ENCODE measurements at places on chromosomes 1 and 21.

- DNase-seq, result no peak
Measured at GRCh38 chr1:112033439-112034120, 44.1 kb upstream of the KCND3 start.

GRCh38 chr1:84286071-84286470 lies 15.4 kb upstream of the SAMD13 start:
- no peak for DNase-seq

DNA sequence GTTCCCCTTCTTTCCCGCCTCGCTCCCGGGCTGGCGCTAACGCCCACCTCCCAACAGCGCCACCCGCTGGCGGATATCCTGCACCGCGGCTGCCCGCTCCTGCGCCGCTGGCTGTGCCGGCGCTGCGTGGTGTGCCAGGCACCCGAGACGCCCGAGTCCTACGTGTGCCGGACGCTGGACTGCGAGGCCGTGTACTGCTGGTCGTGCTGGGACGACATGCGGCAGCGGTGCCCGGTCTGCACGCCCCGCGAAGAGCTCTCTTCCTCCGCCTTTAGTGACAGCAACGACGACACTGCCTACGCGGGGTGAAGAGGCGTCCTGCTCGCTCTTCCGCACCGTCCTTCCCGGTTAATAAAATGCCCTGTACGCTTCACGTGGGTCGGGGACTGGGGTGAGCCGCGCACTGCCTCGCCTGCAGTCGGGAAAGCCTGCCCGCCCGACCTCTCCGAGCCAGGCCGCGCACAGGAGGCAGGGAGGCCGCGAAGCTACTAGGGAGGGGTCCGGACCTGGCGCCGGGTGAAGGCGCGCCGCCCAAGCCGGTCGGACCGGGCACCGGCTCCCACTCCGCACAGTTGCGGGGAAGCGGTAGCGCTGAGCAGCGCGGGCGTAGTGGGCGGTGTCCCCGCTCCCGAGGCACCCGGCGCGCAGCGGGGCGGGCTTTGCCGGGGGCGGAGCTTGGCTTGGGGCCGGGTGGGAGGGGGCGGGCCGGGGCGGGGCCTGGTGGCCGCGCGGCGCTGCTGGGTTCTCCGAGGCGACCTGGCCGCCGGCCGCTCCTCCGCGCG lies at the start of gene ADAM15:
Gene ADAM15, plus strand, starts transcription at position 757 of the 782 bp plus-strand sequence. CDS start 71 bp downstream, outside the sequence.
- DNase-seq, result peak; percentile 66

DNA sequence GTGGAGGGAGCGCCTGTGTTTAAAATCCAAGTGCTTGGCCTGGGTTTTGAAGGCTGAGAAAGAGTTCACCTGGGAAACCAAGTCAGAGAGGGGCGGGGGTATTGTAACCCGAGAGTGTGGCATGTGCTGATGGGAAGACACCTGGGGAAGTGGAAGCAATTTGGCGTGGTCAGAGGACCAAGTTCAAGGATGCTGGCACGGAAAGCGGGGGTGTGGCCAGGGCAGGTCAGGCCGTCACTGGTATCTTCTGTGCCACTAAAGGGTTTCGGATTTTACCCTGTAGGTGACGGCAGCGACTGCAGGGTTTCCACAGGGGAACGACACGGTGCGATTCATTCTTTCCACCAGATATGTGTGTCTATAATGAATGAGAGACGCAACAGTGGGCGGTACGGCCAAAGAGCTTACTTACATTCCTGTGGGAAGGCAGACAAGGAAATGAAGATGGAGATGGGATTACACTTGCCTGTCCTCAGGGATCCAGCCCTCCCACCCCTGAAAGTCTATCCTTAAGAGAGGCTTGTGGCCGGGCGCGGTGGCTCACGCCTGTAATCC lies 31.3 kb downstream of the CA6 start:
- no peak for DNase-seq

- DNase-seq, result no peak
Measured at GRCh38 chr1:208349694-208350330, 105.6 kb upstream of the PLXNA2 start.

DNA sequence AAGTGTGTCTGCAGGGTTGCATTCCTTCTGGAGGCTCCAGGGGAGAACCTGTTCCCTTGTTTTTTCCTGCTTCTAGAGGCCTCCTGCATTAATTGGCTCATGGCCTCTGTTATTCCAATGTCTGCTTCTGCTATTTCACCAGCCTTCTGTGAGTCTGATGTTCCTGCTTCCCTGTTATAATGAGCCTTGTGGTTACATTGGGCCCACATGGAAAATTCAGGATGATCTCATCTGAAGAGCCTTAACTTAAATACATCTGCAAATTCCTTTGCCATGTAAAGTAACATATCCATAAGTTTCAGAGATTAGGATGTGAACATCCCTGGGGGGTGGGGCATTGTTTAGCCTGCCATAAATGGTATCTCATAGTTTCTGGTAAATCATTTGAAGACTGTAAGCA lies 181.1 kb downstream of the RWDD3 start:
- DNase-seq, result no peak

- DNase-seq, result no peak
Measured at GRCh38 chr1:199723250-199723956, 304.1 kb upstream of the NR5A2 start.

DNA sequence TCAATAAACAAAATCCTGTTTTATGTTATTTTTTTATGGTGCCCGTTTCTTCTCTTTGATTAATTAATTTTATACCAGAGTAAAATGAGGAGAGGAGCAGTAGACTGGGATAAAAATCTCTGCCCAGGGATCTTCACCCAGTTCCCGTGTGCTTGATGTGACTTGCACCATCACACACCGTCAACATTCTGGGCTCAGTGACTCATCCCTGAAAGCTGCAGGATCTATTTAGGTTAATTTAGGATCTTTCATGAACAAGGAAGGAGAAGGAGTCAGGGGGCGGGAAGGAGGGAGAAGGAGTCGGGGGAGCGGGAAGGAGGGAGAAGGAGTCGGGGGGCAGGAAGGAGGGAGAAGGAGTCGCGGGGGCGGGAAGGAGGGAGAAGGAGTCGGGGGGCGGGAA lies 182.4 kb downstream of the SMYD3 start:
- DNase-seq, result no peak

DNA sequence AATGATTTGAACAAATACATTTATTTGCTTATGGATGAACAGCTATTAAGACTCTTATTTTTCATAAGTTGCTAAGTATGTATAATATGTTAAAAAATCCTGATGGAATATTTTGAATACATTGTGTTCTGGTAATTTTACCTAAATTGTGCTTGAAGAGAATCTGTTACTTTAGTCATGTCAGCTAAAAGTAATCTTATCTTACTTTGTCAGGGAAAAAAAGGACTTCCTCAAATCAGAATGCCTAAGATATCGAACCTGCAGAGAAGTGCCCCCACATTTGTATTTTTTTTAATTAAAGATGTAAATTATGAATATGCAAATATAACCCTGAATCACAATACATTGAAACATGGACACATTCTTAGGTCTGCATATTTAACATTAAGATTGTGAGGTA lies 1331.7 kb downstream of the MRPL39 start:
- DNase-seq, result no peak

GRCh38 chr1:178725466-178726086 lies 532 bp downstream of the RALGPS2 start:
- peak; percentile 6 for DNase-seq

DNA sequence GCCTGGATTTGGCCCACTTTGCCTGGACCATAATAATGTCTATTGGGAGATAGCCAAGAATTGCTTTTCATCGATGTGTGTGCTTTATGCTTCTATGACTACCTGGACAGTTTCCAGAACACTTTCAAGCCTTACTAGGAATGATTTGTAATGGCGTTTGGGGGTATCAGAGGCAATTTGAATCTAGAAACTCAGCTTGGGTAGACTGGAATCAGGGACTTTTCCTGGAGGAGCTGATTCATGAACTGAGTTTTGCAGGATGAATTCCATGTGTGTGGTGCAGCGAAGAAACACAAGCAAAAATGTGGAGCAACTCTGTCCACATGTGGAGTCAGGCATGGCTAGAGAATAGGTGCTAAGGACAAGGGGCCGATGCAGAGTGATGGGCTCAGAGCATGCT lies 11.9 kb upstream of the TMEM61 start:
- no peak for DNase-seq

DNA sequence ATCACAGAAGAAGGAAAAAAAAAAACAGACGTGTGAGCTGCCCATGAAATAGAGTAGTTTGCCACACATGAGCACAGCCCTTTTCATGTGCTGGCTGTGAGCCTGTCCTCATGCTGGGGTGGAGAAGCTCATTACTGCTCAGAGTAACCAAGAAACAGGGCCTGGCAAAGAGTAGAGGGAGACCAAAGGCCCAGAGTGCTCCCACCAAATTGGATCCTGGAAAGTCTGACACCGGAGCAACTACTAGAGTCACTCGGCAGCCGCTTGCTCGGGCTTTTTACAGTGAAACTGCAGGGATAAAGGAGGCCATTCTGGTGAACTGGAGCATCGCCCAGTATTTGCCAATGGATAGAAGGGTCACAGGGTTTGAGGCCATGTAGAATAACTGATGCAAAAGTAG lies 64.4 kb upstream of the BARHL2 start:
- no peak for DNase-seq

- DNase-seq, result no peak
Measured at GRCh38 chr1:171530676-171531075, 45.3 kb downstream of the PRRC2C start.

DNA sequence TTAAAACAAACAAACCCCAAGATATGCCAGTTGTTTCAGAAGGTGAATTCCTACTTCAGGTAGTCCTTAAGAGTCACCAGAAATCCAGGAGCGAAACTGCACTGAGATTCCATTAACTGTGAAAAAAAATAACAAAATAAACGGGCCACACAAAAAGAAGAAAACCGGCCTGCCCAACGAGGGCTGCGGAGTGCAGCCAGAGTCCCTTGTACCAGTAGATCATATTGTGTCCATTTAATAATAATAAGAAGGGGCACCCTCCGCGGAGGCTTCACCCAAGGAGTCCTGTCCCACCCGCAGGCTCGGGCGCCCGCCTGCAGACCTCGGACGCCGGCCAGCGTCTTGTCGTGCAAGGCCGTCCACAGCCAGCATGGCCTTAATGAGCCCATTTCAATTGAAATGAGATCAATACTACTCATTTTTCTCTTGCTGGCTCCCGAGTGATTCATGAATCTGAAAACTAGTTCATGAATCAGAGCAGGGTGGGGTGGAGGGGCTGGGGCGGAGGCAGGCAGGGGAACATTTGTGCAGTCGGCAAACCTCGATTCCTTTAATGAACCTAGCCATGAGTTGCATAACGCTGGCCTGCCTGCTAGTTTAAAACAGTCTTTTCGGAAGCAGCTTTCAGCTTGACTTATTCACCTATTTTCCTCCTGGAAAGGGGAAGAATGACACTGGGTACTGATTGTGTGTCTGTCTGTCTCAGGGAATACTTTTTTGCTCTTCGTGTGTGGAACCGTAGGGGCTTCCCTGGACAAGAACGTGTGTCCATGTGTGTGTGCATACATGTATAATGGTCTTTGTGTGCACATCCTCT lies 113.1 kb upstream of the IRF2BP2 start:
- no peak for DNase-seq

DNA sequence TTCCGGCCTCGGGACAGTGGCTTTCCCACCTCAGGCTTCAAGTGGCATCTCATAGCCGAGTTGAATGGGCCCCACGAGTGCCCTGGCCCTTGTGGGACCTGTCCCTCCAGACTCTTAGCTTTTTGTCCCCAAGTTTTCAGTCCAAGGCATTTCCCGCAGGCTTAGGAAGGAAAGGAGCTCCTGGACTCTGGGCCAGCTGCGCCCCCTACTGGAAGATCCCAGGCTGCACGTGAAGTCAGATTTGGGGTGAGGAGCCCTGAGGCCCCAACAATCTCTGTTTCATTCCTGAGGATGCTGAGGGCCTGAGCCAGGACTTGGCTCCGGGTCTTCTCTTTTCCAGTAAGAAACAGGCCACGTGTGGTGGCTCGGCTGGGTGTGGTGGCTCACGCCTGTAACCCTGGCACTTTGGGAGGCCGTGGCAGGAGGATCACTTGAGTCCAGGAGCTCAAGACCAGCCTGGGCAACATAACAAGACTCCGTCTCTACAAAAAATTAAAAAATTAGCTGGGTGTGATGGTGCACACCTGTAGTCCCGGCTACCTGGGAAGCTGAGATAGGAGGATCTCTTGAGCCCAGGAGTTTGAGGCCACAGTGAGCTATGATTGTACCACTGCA lies 67.4 kb downstream of the ARHGEF10L start:
- peak; percentile 6 for DNase-seq

DNA sequence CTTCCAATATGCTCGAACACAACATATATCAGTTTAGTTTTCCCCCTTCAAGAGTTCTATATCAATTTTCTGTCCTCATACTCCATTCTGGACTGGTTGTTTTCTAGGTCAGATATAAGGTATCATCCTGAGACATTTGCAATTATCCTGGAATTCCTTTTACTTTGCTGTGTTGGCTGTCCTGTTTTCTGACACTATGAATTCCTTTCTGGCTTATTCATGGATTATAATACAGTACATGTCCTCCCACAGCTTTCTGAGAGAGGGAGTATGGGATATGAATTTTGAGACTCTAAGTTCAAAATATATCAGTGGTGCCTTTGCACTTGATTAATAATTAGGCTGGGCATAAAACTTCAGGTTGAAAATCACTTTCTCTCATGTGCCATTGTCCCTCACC lies 11.9 kb downstream of the PHTF1 start:
- no peak for DNase-seq
